Activated CD8-positive, alpha-beta memory T cell treated with anti-CD3 and anti-CD28 coated beads for 48 hours (primary cell): ENCODE measurements at places on chromosomes 7 and 10.

DNA sequence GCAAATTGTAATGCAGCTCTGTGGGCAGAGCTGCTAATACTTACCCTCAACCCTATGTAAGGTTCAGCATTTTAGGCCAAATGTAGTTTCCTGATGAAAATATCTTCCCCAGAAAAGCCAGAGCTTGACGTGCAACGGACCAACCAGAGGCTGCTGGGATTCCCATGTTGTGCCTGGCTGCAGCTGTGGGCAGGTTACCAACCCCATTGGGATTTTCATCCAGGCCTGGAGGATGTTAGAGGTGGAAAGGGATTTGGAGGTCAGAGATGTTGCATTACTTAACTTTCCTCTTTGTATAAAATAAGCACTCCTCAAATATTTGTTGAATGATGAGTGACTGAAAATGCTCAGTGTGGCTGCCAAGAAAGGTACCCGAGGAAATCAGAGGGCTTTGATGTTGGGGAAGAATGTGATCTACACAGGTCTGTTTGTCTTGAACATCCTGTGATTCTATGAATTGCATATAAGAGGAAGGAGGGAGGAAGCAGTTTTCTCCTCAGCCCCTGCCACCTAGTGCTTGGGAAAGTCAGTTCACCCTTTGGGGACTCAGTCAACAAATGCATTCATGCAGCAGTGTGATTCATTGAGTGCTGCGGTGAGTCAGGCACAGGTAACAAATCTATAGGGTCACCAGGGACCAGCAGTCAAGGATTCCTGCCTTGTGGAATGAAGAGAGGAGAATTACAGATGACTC lies 487.2 kb downstream of the RPS24 start:
- DNase-seq = no peak

- no peak for DNase-seq
Measured at GRCh38 chr7:28815928-28816373, 142.2 kb downstream of the TRIL start.

GRCh38 chr10:129870474-129870757 lies 93.7 kb downstream of the EBF3 start:
- DNase-seq = no peak

- peak; percentile 95 for DNase-seq
Measured at GRCh38 chr10:74176380-74177139, 25.5 kb downstream of the ADK start.

GRCh38 chr7:5302577-5302976 lies 19.8 kb downstream of the SLC29A4 start:
- DNase-seq = no peak

- DNase-seq = no peak
Measured at GRCh38 chr7:85890244-85890811, 703.5 kb upstream of the SEMA3D start.

- no peak for DNase-seq
Measured at GRCh38 chr7:45610019-45610418, 35.9 kb downstream of the ADCY1 start.

- DNase-seq = no peak
Measured at GRCh38 chr10:79136236-79137005, 67.7 kb downstream of the ZMIZ1 start.

DNA sequence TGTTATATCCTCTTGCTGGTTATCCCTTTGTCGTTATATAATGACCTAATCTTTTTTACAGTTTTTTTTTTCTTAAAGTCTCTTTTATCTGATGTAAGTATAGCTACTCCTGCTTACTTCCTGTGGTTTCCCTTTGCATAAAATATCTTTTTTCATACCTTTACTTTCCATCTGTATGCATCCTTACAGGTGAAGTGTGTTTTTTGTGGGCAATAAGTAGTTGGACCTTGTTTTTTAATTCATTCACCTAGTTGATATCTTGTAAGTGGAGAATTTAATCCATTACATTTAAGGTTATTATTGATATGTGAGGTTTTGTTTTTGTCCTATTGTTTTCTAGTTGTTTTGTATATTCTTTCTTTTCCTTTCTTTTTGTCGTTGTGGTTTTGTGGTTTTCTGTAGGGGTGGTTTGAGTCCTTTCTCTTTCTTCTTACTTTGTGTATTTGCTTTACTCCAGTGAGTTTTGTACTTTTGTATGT lies 168.6 kb downstream of the MLLT10 start:
- no peak for DNase-seq

DNA sequence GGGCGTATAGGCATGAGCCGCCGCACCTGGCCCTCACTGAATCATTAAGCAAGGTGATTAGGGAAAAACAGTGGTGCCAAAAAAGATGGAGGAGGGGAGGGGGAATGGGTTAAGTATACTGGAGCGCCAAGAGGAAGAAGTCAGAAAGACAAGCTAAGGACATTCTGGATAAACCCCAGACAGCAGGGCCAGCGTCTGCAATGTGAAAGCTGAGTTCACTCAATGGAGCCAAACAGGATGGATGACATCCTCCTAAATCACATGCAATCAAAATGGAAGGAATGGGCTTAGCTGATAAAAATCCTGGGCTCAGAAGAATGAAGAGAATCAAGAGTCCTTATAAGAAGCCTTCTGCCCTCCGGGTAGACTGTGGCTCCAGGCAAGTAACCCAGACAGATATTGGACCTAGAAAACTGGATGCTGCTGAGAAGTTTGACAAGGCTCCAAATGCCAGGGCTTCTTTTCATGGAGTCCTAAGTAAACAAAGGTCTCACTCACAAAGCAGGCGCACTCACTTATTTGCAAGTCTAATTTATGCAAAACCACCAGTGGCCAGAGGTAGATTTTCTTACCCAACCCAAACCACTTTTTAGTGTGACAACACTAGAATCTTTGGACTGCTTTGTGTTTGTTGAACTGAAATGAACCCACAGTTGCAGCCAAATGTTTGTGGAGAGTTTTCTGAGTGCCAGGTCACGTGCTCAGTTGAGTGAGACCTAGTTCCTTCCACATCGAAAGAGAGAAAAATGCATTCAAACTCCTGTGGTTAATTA lies 519.1 kb upstream of the AUTS2 start:
- DNase-seq = no peak

DNA sequence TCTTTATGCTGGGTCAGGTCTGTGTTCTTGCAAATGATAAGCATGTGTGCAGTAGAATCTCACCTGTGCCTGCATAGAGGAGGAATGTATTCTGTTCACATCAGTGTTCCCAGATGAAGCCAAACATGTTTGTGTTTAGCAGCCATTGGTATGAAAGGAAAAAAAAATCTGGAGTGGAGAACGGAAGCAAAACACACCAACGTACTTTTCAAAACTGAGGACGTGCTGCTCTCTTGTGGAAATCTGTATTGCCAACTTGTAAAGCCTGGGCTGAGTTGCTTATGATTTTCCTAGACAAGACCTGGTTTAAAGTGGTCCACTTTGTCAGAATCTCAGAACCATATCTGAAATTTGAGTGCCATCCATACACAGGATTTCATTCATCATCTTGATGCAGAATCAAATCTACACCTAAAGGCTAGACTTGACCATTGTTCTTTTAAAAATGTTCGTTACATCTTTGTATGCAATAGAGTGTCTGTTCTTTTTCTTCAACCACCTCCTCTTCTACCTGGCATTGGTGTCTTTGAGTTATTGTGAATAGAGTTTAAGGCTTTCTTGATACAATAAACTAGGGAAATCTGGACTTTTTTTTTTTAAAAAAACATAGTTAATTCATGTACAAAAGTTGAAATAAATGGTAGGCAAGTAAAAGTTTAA lies 367.7 kb downstream of the PHF14 start:
- DNase-seq = no peak

- DNase-seq = no peak
Measured at GRCh38 chr10:96585736-96586418, 935 bp downstream of the TM9SF3 start.

DNA sequence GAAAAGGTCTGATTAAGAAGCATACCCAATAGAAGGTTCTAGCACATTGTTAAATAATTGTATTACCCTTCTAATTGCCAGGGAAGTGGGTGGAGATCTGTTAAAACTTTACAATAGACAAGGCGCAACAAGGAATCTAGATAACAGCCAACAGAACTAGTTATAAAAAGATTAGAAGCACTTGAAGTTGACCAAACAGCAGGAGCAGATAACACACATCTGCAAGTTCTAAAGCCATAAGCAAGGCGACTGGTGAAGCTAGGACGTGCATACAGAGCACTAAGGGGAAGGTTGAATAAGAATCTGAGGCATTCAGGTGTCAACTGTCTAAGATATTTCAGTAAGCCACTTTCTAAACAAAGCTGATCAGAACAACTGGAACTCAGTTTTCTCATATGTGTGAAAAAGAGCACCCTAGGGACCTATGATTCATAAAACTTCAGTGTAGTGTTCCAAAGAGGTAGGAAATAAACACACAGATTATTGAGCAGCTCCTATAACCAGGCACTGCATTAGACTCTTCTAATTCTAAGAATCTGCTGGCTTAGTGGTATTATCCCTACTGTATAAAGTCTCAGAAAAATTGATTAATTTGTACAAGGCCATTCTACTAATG lies 111.2 kb downstream of the SAMD9 start:
- no peak for DNase-seq

DNA sequence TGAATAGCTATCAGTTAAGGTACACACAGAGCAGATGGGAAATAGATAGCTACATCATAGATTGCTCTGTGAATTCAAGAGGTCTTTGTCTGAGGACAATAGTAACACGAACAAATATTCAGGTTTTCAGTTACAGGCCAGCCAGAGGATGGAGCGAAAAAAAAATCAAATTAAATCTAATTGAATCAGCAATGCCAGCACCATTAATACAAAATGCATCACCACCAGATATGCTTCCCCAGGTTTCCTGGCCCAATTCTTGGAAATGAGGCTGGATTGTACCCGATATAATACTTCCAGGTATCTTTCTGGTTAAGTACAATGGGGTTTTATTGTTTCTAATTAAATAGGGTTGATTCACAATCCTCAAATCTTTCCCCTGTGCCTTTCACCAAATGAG lies 975.8 kb upstream of the AUTS2 start:
- DNase-seq = no peak

- DNase-seq = no peak
Measured at GRCh38 chr10:77909749-77910375, 16.7 kb downstream of the DLG5 start.

DNA sequence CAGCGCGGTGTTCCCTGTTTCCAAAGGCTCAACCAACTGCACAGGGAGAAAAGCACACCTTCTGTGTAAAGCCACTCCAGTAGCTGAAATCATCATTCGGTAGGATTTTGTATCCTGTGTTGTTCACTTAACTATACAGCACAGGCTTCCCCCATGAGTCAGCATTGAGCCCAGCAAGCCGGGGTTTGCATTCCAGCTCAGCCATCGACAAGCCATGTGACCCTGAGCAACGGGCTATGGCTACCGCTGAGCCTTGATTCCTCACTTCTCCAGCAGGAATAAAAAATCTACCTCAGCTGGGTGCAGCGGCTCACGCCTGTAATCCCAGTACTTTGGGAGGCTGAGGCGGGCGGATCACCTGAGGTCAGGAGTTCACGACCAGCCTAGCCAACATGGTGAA lies 44.1 kb upstream of the ATP6V0A4 start:
- DNase-seq = no peak

DNA sequence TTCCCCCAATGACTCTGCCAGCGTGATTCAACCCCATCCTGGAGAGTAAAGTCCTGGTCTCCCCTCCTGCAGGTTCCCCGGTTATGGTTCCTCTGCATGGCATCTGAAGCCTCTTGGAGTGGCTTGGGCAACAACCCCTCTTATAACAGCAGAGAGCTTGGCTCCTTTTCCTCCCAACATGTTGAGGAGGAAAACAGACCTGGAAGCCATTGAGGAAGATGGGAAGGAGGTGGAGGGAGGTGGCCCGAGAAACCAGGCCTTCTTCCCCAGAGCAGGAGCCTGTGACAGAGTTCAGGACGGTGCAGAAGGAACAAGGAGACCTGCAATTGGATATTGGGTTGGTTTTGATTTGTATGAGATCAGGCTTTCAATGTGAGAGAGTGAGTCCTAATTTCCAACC lies 184.0 kb upstream of the ADCY1 start:
- DNase-seq = no peak

- DNase-seq = no peak
Measured at GRCh38 chr10:7377614-7378248, 33.1 kb downstream of the SFMBT2 start.

- DNase-seq = no peak
Measured at GRCh38 chr10:87659571-87660483, at the start of gene PAPSS2. Gene PAPSS2 (plus strand): TSS chr10:87659878. CDS start chr10:87659982, 104 bp downstream.

GRCh38 chr7:38585572-38586354 lies 45.4 kb downstream of the AMPH start:
- DNase-seq = no peak

GRCh38 chr10:11082526-11082925 lies 64.9 kb downstream of the CELF2 start:
- no peak for DNase-seq

- DNase-seq = no peak
Measured at GRCh38 chr10:103870516-103870915, 15.1 kb upstream of the SH3PXD2A start.

- DNase-seq = no peak
Measured at GRCh38 chr10:51649064-51649463, 50.3 kb downstream of the CSTF2T start.

DNA sequence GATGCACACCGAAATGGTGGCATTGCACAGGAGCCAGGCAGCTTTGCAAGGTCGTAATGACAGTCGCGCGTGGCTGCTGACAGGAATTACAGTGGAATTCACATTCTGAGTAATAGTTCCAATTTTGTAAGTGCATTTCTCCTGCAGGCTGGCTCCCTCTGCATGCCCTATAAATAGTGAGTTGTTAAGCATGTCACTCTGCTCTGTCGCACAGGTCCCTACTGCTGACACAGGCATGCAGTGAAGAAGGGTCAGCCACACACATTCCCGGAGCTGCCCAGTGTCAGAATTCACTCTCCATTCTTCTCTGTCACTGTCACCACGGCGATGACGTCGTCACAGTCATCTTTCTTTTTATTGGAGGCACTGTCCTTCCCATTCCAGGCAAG lies 49.2 kb upstream of the SHH start:
- no peak for DNase-seq

GRCh38 chr7:157613575-157614322 lies 276.9 kb downstream of the DNAJB6 start:
- no peak for DNase-seq

DNA sequence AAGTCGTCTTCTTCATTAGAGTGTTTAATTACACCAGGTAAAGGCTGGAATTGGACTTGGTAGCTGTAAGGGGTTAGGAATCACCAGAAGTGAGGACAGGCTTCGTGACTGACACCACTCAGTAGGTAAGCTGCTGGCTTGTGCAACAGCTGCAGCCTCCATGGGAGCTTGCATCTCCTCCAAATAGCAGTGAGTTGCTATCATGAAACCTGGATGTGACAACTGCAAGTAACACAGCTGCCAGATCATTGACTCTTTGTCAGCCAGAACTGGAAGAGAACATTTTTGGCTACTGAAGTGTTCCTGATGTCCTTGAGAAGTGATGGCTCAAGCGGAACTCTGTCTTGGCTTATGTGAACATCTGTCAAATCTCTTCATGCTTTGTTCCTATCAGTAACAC lies 64.1 kb upstream of the MSRB2 start:
- DNase-seq = no peak
